ENCODE measurements at places on chromosomes 4 and X. TPM values are rescaled to one million over a fixed set of nuclear protein-coding genes. Genes with fewer than 3 reads are reported as not detected.

The DCX gene
- total RNA-seq, result not detected

The MXRA5 gene
- total RNA-seq, result not detected

GRCh38 chr4:88693792-88694191, 3.8 kb downstream of the NAP1L5 start:
- DNase-seq, result no peak

GRCh38 chr4:7854697-7855370, 84.8 kb downstream of the AFAP1 start:
- DNase-seq, result peak; percentile 92

GRCh38 chr4:336099-336892, 1.3 kb upstream of the ZNF141 start:
- peak; percentile 61 for DNase-seq

The LUZP4 gene
- not detected for total RNA-seq

DNA sequence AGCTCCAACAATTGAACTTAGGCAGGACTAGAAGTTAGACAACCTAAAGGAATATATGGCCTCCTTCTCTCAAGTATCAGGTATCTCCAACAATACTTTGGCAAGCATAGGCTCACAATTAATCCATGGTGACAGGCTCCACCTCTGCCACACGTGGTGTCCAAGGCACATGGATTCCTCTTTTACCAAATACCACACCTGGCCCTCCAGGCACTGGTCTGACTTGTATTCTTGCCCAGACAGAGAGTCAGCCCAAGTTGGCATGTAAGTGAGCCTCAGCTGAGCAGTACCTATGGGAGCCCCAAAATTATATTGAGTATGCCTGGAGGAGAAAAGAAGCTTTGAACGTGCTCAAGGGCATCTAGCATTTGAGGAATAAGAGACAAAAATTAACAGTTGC, 19.6 kb downstream of the SRPX2 start:
- DNase-seq, result no peak

- DNase-seq, result peak; percentile 48
Observed at GRCh38 chr4:100087743-100088142, 102.5 kb downstream of the DDIT4L start.

The IGSF1 gene
- not detected for total RNA-seq

GRCh38 chr4:122921971-122922876, at the start of gene NUDT6:
Gene NUDT6 (minus strand): TSS chr4:122922597. CDS start chr4:122922572, 25 bp downstream.
- DNase-seq, result peak; percentile 86

DNA sequence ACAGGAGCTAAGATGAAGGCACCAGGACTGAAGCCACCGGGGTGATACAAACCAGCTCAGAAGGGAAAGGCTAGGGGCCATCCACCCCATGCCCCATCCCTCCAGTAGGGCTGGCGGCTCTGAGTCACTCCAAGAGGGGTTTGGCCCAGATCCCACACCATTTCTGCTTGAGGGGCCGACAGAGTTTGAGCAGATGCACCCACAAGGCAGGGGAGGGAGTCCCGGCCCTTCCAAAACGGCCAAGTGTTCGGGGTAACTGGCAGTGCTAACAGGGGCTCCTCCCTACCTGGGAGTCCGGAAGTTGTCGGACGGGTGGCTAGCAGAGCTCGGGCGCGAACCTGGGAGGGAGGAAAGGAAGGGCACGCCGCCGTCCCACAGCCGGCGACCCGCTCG, 412 bp downstream of the SLC10A3 start:
- DNase-seq, result peak; percentile 77

- DNase-seq, result no peak
Observed at GRCh38 chrX:4175221-4175620, 461.8 kb upstream of the PRKX start.

DNA sequence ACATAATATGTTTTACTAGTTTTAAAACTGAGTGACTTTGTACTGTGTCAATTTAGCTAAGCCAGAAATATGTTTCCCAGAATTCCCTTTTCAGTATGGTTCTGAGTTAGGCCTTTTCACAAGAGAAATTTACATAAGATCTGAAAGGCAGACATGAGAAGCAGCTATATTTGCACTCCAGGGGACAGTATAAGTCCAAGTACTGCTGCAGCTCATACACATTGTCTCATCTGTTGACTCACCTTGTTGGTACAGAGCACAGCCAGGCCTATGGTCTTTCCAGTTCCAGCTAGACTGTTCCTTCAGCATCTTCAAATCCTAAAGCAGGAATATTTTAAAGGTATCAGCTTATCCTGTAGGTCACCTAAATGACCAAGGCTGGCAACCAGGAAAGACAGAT, 53.5 kb downstream of the BMP3 start:
- DNase-seq, result no peak

GRCh38 chr4:25212822-25213221, 21.0 kb upstream of the PI4K2B start:
- DNase-seq, result no peak

DNA sequence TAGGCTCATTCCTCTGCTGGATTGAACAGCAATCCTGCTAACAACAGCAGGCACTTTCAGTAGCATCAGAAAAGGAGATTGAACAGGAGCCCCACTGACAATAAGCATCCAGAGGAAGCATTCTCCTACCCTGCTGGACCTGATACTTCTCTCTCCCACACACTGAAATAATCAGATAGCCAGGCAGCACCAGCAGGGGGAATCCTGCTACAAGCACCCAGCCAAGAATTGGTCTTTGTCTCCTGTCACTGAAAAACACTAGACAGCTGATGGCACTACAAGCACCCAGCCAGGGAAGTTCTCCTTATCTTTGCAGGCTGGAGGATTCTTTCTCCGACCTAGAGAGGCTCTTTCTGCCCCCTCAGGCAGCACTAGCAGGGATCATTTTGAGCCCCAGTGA, 444.3 kb upstream of the GRIA3 start:
- DNase-seq, result no peak

DNA sequence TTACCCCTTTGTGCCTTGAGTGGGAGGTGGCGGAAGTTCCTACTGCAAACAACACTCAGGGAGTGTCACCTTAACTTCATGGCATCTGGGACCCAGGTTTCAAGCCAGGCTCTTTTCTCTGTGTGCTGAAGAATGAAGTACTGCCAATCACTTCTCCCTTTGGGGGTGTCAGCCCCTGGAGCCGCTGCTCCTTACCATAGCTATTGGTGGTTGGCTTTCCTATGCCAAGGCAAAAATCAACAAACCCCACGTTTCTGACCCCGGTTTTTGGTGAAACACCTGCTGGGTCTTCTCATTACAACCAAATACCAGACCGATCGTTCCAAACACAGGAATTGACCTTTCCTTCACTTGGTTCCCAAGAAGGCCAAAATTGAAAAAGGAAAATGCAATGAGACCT, 19.7 kb upstream of the SLC2A9 start:
- DNase-seq, result no peak

DNA sequence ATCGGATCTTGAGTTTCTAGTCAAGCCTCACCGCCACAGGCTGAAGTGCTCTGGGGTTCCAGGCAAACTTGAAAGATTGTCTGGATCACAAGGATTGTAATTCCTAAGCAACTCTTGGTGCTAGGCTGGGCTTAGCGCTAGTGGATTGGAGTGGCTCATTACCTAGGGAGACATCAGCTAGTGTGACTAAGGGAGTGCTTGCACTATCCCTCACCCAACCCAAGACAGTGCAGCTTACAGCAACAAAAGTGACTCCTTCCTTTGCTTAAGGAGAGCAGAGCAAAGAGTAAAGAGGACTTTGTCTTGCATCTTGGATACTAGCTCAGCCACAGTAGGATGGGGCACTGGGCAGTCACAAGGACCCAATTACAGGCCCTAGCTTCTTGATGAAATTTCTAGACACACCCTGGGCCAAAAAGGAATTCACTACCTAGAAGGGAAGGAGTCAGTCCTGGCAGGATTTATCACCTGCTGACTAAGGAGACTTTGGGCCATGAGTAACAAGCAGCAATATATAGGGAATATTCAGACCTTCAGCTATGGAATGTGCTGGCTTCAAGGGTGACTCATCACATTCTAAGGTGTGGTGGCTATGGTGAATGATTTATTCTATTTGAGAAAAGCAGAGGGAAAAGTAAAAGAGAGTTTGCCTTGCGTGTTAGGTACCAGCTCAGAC, 1212.4 kb downstream of the PCDH18 start:
- DNase-seq, result no peak

- DNase-seq, result no peak
Observed at GRCh38 chr4:73856518-73856917, 3.4 kb downstream of the PF4V1 start.

GRCh38 chrX:31099536-31100090, 27.8 kb upstream of the FTHL17 start:
- DNase-seq, result peak; percentile 79

- DNase-seq, result no peak
Observed at GRCh38 chr4:4693258-4693657, 151.4 kb upstream of the STX18 start.

GRCh38 chr4:87240341-87240740, 19.9 kb upstream of the KLHL8 start:
- no peak for DNase-seq

The RNF212 gene
- 1.8 TPM for total RNA-seq

DNA sequence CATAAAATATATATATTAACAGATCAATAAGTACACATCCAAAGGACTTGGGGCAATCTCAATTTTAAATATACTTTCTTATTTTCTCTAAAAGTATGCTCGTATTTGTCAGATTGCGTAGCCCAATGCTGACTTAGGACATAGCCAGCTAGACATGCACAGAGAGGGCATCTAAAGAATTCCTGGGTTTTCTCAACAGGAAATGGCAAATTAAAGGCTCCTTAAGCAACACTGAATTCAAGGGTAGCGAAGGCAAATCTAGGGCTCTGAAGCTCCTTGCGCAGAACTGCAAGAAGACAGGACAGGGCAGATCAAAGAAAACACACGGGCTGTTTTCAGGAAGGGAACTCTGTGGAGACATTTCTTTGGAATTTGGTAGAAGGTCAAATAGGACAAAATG, 94.6 kb upstream of the FTHL17 start:
- no peak for DNase-seq

- DNase-seq, result peak; percentile 69
Observed at GRCh38 chrX:42714981-42715700, 62.8 kb downstream of the PPP1R2C start.

GRCh38 chr4:153217440-153217839, 13.2 kb downstream of the TRIM2 start:
- no peak for DNase-seq

GRCh38 chrX:153551135-153551534, 33.7 kb downstream of the ATP2B3 start:
- DNase-seq, result no peak

DNA sequence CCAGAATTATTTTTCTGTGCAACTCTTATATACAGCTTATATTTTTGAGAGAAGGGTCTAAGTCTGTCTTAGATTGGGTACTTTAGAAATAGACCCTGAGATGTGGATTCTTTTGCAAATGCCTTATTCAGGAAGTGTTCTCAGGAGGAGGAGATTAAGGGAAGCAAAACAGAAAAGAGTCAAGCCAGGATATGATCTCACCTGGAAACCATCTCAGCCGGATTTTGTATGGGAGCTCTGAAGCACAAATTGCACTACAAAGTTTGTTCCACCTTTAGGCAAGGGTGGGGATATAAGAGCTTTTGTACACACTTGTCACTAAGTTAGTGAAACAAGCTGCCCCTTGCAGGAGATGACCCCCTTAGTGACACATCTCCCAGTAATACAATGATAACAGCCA, 121.2 kb upstream of the GRPR start:
- DNase-seq, result no peak

DNA sequence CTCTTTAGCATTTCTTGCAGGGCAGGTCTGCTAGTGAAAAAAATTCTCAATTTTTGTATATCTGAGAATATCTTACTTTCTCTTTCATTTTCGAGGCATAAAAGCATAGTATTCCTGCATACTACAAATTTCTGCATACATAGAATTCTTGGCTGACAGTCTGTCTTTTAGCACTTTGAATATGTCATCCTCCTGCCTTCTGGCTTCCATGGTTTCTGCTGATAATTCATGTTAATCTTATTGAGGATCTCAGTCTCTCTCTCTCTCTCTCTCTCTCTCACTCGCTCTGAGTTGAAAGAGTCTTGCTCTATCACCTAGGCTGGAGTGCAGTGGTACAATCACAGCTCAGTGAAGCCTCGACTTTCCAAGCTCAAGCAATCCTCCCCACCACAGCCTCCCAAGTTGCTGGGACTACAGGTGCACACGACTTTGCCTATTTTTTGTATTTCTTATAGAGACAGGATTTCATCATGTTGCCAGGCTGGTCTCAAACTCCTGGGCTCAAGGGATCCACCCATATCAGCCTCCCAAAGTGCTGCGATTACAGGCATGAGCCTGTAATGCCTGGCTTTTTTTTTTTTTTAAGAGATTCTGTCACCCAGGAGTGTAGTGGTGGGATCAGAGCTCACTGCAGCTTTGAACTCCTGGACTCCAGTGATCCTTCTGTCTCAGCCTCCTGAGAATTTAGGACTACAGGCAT, 161.3 kb downstream of the FNIP2 start:
- no peak for DNase-seq

The PRDM8 gene
- total RNA-seq, result 3.6 TPM

- no peak for DNase-seq
Observed at GRCh38 chr4:125123570-125124109, 191.1 kb upstream of the FAT4 start.

- DNase-seq, result no peak
Observed at GRCh38 chr4:170721812-170722373, 632.1 kb upstream of the AADAT start.

GRCh38 chr4:102684610-102685052, 76.1 kb downstream of the MANBA start:
- no peak for DNase-seq

DNA sequence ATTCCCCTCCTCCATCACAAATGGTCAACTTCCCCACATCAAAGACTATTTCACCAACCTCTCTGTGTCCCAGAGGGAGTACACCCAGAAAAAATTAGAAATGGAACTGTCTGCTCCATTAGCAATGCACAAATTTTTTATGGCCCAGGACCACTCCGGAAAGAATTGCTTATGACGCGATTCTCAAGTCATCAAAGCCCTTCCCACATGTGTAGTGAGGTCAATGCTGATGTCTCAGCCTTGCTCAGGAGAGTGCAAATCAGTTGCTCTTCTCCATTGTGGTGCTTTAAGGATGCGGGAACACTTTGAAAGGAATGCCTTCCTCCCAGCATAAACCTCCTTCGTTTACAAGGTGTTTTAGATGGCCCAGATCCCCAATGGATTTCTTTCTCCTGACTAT, 518.3 kb downstream of the PPARGC1A start:
- DNase-seq, result peak; percentile 34

DNA sequence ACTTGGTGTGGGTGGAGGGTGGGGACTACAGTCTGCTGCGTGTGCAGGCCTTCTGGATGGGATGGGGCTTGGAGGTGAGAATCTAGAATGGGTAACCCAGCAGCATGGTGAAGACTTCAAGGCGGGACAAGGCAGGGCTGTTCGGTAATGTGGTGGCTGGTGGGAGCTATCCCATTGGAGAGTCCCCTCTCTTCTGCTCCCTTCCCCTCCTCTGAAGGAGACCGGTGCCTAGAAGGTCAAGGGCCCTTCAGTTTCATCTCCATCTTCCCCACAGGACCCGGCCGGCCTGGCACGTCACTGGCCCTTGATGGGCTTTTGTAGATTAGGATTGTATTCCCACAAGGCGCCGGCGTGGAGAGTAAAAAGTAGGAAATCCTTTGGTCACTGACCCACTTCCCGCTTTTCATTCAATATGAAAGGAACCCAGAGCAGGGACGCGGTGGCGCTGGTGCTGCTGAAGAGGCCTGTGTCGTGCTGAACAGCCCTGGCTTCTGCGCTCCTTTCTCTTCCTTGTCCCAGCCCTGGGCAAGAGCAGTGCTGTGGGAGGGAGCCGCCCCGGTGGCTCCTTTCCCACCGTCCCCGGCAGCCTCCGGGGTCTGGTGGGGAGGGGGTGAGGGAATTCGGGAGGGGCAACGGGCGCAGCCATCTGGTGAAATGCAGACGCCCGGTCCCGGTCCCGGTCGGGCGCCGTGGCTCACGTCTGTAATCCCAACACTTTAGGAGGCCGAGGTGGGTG, 7.3 kb upstream of the HMGB3 start:
- no peak for DNase-seq
